ENCODE measurements at places on chromosomes 2 and 18. TPM values are rescaled to one million over a fixed set of nuclear protein-coding genes. Genes with fewer than 3 reads are reported as not detected.

The CD8B2 gene
- not detected for total RNA-seq

The CNGA3 gene
- not detected for total RNA-seq

The ACKR3 gene
- total RNA-seq, result 2.2 TPM

The TEX51 gene
- not detected for total RNA-seq

The THSD7B gene
- not detected for total RNA-seq

The C2orf69 gene
- 25.0 TPM for total RNA-seq

The TGFA gene
- 0.19 TPM for total RNA-seq

The MYO3B gene
- 0.18 TPM for total RNA-seq

The CARF gene
- total RNA-seq, result 3.9 TPM

The TXNL4A gene
- total RNA-seq, result 148 TPM

The BOLL gene
- not detected for total RNA-seq

The LYPD6 gene
- not detected for total RNA-seq

The ADCYAP1 gene
- total RNA-seq, result not detected

The AOX1 gene
- total RNA-seq, result 0.05 TPM

The FAM117B gene
- 23.3 TPM for total RNA-seq

The BMP10 gene
- not detected for total RNA-seq

The CXCR4 gene
- total RNA-seq, result 104 TPM

The IL1R2 gene
- 11.8 TPM for total RNA-seq

The ABCG8 gene
- total RNA-seq, result not detected

The CAVIN2 gene
- not detected for total RNA-seq

All from activated naive CD4-positive, alpha-beta T cell treated with anti-CD3 and anti-CD28 coated beads, Interleukin-2, amount 50 U/mL, for 72 hours (primary cell).